Glutamatergic neuron (in vitro differentiated cells): ENCODE measurements at places on chromosomes 2 and 18.
A peak's percentile ranks its signal among the peaks of the same experiment; 100 is the strongest.

GRCh38 chr18:48589797-48590519, 51.1 kb downstream of the CTIF start:
- DNase-seq: no peak

DNA sequence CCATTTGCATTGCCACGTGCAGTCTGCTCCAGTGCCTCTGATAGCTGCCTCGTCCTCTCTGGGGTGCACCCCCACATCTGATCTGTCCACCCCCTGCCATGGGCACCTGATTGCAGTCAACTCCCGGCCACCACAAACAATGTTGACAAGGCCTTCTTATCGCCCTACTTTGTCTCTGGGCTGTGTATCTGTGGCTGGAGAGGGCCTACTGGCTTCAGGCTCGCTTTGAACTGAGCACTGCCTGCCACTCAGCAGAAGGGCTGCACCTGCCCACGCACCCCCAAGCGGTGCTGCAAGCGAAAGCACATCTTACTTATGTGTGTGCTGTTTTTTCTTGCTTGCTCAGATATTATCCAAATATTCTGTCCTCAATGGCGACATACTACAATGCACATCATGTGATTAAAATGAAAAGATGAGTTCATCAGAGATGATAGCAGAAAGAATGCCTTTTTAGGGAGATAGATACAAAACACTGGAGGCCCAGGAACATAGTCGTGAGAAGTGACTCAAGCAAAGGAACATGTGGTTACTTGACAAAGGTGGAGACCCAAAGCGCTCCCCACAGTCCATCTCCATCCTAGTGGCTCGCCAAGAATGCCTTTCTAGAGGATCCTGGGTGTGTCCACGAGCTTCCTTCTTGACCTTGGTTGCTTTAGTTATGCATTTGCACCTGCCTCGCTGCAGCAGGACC, 28.8 kb downstream of the FBLN7 start:
- no peak for DNase-seq

GRCh38 chr18:10121786-10122515, 208.1 kb downstream of the VAPA start:
- DNase-seq: no peak

- DNase-seq: no peak
These were observed 112.9 kb upstream of the CD302 start for GRCh38 chr2:159910951-159911350.

DNA sequence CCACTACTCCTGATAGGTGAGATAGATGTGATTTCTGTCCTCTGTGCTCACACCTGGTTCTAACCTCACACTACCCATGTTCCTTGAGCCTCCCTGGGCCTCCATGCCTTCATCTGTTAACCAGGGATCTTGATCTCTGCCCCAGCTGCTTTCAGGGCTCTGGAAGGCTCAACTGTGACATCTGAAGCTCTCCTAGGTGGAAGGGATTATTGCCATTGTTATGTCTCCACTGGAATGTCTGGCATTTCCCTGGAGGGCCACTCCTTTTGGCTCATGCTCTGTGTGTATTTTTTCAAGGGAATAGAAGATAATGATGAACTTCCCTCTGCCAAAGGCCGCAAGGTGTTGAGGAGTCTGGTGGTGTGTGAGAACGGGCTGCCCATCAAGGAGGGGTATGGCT, 41.2 kb downstream of the PCARE start:
- no peak for DNase-seq

DNA sequence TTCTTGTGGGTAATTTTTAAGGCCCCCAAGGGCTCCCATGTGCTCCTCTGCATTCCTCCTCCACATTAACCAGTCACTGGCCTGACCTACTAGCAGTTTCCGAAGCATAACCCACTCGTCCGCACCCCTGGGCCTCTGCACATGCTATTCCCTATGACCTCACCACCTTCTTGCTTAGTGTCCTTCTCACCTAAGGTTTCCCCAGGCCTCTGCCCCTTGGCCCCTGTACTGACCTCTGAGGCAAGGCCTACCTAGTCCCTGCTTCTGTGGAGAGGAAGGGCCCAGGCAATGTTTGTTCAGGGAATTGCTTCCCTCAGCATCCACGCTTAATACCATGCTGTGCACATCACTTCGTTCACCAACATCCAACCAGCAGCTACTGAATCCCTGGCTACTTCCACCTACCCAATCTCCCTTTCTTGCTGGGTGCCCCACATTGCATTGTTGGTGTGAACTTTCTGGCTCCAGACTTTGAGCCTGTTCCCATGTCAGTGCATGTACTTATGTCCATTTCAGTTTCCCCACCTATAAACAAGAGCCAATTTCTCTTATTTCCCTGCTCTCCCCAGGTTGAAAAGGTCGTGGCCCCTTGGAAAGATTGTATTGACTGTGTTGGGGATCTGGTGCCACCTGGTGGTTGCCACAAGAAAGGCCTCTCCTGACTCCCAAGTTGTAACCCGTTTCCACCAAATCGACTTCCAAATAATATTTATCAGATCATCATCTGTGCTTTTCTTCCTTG, 19.2 kb upstream of the TMEM177 start:
- peak; percentile 66 for DNase-seq

- DNase-seq: no peak
These were observed 32.9 kb upstream of the ST3GAL5 start for GRCh38 chr2:85921659-85922058.

- no peak for DNase-seq
These were observed 1.7 kb upstream of the CTDSP1 start for GRCh38 chr2:218397820-218398436.

DNA sequence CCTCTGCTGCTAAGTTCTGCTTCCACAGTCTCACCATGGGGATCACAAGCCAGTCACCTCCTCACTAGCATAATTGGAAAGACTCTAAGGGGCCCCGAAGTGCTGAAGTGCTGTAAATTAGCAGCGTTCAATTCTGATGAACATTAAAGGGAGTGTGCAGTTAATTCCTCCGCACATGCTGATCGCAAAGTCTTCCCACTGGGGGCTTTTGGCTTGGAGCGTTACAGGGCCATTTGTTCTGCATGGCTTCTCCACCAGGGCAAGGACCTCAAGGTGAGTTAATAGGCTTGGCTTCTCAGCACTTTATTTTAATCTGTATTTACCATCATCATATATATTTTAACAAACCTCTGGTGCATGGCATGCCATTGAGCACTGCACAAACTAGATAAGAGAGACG, 216.3 kb upstream of the PARD3B start:
- DNase-seq: no peak

- no peak for DNase-seq
These were observed 16.7 kb upstream of the DTNB start for GRCh38 chr2:25690058-25690457.

GRCh38 chr2:215583881-215584280, 148.0 kb upstream of the FN1 start:
- DNase-seq: no peak

GRCh38 chr18:13584825-13585224, 141.5 kb downstream of the FAM210A start:
- DNase-seq: no peak

DNA sequence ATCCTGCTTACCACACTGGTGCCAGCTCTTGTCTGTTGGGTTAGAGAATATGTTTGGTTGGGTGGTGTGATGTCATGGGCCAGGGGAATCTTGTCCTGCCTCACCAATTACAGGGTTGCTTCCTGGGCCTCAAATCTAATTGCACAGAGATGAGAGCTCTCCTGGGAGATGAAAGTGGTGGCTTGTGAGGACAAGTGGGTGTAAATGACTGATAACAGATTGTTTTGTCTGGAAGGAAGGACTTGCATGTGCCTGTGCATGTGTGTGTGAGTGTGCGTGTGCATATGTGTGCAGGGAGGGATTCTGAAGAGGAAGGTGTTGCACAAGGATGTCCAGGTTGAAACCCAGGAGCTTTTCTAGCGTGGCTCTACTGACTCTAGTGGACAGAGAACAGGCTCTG, 271.9 kb downstream of the LOXHD1 start:
- DNase-seq: no peak

DNA sequence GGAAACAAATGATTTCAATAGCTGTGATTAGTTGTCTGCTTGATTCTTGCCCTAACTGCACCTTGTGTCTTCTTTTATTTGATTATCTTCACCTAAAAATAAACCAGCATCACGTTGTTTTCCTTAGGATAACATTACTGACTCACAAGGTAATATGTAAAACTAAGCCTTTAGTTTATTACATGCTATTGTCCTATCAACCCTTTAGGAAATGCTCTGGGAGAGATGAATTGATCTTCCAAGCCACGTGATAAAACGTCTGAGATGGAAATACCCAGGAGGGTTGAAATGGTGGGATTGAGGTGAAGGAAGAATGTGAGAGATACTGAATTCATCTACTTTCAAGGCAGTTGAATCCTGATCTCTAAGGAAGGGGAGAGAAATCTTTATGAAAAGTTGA, 34.5 kb upstream of the TMEM178A start:
- no peak for DNase-seq

- DNase-seq: no peak
These were observed 87.1 kb downstream of the BCL2L11 start for GRCh38 chr2:111207851-111208250.

DNA sequence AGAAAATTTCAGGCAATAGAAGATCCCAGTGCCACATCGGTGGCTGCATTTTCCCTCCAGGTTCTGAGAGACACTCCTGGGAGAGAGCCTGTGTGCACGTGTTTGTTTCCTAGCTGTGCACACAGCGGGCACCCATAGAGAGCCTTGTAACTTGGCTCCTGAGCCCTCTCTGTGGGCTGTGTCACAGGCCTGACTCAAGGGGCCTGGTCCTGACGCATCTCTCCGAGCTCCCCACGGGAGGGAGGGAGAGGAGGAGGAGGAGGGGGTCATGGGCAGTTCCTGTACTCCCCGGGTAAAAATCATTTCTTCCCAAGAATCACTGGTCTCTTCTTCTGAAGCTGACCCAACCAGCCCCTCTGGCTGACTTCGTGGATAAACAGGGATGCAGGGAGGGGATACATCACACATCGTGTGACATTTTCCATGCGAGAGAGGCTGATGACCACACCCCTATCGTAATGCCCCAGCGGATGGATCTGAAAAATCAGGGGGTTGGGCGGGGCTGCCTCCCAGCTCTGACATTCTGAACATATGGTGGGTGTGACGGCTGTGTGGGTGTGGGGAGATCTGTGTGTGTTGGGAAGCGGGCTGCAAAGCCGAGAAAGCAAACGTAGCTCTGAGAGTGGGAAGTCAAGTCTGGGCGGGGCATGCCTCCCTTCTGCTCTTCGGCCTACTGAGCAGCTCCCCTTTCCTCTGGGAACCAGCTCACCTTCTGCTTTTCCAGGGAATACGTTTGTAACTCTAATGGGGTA, 308.3 kb upstream of the HS6ST1 start:
- DNase-seq: peak; percentile 64

DNA sequence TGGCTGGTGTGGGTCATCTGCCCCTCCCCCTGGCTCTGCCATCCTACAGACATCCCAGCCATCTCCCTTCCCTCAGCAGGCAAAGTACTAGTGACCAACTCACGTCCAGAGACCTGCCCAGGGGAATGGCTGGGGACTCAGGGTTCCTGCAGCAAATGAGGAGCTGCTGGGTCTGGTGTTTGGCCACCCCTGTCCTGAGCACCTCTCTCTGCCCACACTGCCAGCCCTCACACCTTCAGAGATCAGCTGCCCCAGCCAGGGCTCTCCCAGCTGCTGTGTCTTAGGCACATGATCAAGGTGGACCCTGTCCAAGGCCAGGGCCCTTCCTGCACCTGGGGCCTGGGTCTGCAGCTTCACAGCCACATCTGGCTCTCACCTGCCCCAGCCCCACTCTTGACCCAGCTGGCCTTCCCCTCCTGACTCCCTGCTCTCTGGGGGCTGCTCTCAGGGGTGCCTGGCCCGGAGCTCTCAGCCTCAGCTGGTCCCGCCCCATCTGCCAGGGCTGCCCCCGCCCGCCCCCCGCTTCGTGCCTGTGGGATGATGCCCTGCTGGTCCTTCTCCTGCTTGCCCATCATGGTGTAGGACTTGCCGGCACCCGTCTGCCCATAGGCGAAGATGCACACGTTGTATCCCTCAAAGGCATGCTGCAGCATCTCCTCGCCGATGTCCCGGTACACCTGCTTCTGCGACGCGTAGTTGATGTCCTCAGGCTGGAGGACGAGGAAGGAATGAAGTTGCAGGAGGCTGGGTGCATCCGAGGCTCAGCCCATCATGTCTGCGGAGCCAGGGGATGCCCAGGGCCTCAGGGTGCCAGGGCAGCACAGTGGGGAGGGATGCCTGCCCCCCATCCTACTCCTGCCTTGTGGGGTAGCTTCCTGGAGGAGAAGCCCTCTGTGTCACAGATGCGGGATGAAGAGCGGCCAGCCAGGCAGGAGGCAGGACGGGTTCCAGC, 32.2 kb downstream of the KIF1A start:
- peak; percentile 9 for DNase-seq

- peak; percentile 96 for DNase-seq
These were observed 48.5 kb downstream of the KCNIP3 start for GRCh38 chr2:95345563-95346230.

- no peak for DNase-seq
These were observed 15.4 kb downstream of the C2orf81 start for GRCh38 chr2:74406035-74406434.

DNA sequence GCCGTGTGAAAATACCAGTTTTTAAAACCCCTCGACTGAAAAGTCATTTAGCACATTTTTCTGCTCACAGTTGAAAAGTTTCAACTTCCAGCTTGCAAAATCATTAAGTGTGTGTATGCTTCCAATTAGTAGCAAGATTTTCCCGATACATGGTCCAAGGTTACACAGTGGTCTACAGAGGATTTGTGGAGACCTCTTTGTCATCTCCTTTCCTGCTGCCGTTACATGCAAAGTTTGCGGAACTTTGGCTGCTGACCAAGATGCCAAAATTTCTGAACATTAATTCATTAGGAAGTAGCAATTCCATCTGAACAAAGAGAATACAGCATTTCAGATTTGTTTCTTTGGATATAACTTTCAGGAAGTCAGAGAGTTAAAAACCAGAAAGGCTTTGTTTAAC, 474.6 kb downstream of the PLCL1 start:
- no peak for DNase-seq

GRCh38 chr2:150274108-150274507, 213.4 kb downstream of the RND3 start:
- no peak for DNase-seq

DNA sequence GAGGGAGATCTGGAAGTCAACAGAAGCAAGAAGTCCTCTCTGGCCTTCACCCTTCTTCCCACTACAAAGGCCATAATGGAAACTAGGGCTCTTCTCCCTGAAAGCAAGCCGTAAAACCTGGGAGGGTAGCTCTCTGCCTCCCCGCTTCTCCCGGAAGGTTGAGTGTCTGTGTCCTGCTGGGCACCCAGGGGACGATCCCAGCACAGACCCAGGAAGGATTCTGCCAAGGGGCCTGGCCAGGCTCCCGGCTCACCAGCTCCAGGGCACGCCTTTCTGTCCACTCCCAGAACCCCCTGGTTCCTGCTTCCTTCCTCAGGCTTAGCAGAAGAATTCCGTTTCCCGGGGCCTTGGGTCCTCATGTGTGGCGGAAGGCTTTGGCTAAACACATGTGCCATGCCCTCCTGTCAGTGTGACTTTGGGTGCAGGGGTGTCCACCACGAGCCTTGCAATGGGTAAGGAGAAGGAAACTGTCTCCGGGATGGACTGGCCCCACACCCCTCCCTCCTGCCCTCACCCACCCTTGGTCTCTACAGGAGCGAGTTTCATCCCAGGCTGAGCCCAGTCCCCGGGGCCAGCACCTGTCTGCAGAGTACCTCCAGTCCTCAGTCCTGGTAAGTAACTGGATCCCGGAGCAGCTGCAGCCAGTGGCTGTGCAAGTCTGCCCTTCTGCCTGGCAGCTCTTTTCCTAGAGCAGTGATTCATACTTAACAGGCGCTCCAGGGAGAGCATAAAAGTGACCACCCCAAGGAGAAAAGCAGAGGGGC, 135.8 kb downstream of the TPO start:
- DNase-seq: no peak
